NCI-H1694 (cell line): ENCODE measurements at places on chromosomes 2 and 18.

DNA sequence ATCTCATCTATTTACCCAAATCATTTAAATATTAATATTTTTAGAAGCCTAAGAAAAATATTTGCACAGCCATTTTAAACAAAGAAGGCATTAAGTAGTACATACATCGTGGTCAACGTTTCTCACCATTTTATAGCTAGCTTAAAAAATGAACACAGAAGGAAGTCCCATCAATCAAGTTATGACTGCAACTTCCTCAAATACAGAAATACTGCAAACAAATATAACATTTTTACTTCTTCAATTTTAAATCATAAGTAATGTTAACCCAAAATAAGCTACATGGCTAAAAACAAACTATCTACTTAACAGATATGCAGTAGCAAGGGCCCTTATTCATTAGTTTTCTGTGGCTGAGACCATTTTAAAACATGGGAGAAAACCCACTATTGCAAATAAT is 30.6 kb downstream of the ITSN2 start:
- DNase-seq: no peak

DNA sequence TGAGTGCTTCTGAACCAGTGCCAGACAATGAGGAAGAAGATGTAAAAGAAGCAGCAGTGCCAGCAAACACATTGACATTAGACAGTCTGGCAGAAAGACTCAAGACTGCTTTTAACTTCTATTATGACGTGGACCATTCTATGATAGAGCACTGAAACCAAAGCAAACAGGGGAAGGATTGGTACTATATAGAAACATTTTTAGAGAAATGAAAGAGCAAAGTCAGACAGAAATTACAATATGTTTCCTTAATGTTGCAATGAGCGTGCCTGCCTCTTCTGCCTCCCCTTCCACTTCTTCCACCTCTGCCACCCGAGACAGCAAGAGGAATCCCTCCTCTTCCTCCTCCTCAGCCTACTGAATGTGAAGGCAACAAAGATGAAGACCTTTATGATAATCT is 39.7 kb downstream of the DHX57 start:
- DNase-seq: no peak

DNA sequence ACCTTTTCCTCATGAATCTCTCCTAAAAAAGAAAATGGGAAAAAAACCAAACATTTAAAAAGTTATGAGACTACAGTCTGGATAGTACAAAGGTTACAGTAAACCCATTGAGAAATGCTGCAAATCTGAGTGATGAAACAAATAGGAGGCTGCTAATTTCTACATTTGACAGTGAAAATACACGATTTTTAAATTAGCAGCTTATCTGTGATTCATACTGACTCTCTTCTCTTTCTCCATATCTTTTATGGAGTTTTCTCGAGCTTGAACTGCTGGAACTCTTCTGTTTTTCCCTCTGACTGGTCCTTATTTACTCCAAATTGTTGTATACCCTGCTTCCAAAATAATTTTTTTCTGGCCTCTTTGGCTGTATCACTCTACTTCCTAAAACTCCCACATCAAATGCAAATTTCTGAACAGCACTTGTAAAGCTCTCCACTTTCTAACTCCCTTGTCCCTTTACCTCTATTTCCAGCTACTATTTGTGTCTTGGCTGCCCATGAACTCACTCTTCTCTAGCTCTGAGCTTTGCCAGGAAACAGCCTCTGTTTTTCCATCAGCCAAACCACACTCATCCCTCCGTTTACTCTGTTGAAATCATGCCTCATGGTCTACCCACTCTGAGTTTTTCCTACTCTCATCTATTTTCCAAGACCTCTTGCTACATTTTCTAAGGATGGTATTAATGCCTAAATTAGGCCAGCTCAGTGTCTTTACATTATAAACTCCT is 73.7 kb downstream of the RBMS1 start:
- DNase-seq: no peak

DNA sequence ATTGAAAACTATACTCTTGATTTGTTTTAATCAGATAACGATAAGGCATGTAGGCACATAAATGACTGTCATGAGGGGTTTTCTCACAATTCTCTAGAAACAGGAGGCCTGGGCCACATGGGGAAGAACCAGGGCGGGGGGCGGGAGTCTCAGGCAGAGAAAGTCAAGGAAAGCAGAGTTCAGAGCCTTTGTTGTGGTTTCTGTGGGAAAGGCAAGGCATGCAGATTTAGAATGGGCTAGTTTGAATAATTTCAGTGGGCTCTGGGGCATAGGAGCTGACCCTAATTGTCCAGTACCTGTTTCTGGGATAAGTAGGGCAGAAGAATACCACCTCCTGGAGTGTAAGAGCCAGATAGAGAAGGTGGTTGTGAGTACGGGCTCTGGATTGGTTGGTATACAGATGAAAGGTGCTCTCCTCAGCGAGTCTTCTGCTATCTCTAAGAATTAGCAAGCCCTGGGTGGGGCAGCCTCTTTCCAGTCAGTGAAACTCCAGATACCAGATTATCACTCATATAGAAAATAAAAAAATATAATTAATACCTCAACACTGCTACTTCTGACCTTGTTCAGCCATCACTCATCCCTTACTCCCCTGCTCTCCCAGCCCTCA is 41.5 kb upstream of the CYRIA start:
- no peak for DNase-seq

DNA sequence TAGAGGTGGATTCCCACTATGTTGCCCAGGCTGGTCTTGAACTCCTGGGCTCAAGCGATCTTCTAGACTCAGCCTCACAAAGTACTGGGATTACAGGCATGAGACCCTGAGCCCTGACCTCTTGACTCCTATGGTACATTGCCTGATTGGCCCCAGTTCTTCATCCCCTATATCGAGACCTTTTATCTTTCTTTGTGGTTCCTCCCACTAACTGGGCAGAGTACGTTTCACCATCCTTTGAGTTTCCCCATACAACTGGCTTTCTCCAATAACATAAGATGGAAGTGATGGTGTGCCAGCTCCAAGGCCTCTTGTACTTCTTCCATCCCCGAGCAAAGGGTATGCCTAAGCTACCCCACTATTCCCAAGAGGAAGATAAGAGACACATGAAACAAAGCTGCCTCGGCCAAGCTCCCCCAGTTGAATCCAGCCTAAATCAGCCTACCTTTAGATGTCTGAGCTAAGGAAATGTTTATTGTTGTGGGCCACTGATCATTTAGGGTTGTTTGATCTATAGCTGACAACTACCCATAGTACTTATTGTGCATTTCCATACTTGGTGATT is 8.3 kb upstream of the TMEM247 start:
- no peak for DNase-seq

- no peak for DNase-seq
Measured at GRCh38 chr2:9332853-9333245, 90.5 kb downstream of the ITGB1BP1 start.
